ENCODE measurements at places on chromosomes 5 and 9.

- no peak for DNase-seq
Observed at GRCh38 chr5:39020458-39020857, 53.7 kb downstream of the RICTOR start.

- no peak for DNase-seq
Observed at GRCh38 chr9:79644601-79645000, 72.8 kb downstream of the TLE4 start.

- DNase-seq, result no peak
Observed at GRCh38 chr5:134945041-134945440, 22.7 kb upstream of the CATSPER3 start.

DNA sequence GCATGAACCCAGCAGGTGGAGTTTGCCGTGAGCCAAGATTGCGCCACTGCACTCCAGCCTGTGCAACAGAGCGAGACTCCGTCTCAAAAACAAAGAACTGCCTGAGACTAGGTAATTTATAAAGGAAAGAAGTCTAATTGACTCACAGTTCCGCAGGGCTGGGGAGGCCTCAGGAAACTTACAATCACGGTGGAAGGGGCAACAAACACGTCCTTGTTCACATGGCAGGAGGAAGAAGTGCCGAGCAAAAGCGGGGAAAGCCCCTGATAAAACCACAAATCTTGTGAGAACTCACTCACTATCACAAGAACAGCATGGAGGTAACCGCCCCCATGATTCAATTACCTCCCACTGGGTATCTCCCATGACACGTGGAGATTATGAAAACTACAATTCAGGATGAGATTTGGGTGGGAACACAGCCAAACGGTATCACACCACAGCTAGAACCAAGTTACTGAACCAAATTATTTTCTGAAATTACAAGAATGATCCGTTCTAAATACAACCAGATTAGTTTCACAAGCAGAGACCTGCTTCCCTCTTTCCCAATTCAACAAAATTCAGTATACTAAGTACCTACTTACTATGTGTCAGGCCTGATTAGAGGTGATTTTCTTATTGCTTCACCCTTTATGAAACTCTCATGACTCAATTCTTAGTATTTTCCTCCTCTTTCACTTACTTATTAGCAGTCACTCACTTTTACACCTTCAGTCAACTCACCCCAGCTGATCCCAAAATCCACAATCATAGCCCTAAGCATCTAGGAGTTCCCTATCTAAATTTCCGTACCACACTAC, 8.4 kb downstream of the UBTD2 start:
- DNase-seq, result peak; percentile 26

DNA sequence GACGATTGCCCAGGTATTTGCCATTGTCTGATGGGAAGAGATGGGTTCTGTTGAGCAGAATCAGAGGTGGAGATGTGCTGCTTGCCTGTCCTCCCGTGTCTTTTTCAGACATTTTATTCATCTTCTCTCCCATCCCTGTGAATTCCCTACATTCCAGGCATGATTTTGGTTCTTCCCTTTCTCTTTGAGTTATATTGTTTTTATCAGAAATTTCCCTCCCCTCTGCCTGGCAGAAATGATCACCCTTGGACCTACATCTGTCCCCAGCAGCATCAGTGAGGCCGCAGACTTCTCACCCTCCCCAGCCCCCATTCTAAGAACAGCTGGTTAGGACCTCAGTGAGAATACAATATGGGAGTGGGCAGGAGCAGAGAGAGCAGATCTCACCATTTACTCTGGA, 640.2 kb downstream of the CCDC171 start:
- no peak for DNase-seq

GRCh38 chr5:101687349-101687985, 608.6 kb downstream of the SLCO4C1 start:
- no peak for DNase-seq

GRCh38 chr9:71760901-71761300, 7.4 kb downstream of the CEMIP2 start:
- DNase-seq, result no peak

- DNase-seq, result no peak
Observed at GRCh38 chr9:127566351-127567001, 45.6 kb upstream of the STXBP1 start.

- DNase-seq, result no peak
Observed at GRCh38 chr9:76634356-76635054, 129.7 kb upstream of the PCA3 start.

DNA sequence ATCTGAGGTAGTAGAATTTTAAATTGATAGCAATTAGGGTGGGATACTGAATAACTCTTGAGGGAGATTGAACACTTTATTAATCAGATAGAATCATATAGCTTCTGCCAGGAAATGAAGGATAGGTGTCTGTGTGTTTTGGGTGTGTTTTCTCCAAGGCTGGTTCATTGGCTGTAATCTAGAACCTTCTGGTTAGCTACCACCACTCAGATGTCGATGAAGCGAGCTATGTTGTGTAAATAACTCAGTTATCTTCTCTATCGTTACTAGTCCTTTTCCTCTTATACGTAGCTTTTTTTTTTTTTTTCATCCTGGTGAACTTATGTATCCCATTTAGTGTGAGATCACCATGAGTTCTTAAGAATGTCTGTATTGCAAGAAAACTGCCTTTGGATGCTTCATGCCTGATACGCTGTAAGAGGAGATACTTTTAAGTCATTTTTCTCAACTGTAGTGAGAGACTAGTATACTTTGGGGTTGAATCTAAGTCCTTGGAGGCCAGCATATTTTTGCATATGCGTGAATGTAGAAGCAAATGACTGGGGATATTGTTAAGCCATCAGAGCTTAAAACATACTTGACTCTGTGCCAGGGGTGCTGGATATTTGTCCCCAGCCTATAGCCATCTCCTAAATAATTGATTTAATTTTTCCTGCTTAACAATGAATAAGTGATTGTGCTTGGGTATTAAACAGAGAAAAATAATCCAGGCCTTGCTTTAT, 2.1 kb downstream of the TNFAIP8 start:
- no peak for DNase-seq

- DNase-seq, result no peak
Observed at GRCh38 chr9:68876681-68877080, 137.2 kb downstream of the PRKACG start.

GRCh38 chr5:58816181-58816731, 233.4 kb downstream of the RAB3C start:
- DNase-seq, result no peak

DNA sequence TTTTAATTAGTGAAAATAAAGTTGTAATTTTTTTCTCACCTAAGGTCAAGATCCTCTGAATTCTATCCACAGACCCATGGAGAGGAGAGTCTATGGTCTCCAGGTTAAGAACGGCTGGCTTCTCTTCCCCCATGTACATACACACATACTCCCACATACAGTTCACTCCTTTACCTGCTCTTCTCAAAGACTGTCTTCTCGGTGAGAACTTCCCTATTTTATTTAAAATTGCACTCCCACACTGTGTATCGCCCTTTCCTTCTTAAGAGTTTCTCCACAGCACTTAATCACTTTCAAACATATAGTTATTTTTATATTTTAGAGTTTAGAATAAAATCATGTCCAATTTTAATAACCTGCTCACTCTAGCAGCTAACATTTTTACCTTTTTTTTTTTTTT, 3.6 kb upstream of the JADE2 start:
- DNase-seq, result no peak

GRCh38 chr5:175471628-175472027, 6.7 kb upstream of the SFXN1 start:
- no peak for DNase-seq

DNA sequence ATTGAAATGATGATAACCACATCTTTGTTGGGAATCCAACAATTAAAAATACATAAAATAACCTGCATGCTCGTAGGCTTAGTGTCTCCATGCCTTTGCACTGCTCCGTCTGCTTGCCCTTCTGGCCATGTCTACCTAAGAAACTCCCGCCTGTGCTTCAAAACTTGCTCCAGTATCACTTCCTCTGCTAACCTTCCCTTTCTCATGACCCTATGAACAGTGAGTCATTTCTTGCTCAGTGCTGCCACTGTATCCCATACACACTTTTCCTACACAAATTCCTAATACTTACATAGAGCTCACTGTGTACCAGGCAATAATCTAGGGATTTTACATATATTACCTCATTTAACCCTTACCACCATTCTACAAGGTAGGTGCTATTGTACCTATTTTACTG, 33.5 kb downstream of the TMEM245 start:
- no peak for DNase-seq

- DNase-seq, result no peak
Observed at GRCh38 chr9:132780230-132781007, 97.7 kb downstream of the AK8 start.

- no peak for DNase-seq
Observed at GRCh38 chr9:20770947-20771346, 86.9 kb downstream of the FOCAD start.

GRCh38 chr5:61687371-61687770, 355.3 kb downstream of the ZSWIM6 start:
- no peak for DNase-seq

- DNase-seq, result no peak
Observed at GRCh38 chr5:128011339-128011738, 72.2 kb upstream of the SLC12A2 start.

DNA sequence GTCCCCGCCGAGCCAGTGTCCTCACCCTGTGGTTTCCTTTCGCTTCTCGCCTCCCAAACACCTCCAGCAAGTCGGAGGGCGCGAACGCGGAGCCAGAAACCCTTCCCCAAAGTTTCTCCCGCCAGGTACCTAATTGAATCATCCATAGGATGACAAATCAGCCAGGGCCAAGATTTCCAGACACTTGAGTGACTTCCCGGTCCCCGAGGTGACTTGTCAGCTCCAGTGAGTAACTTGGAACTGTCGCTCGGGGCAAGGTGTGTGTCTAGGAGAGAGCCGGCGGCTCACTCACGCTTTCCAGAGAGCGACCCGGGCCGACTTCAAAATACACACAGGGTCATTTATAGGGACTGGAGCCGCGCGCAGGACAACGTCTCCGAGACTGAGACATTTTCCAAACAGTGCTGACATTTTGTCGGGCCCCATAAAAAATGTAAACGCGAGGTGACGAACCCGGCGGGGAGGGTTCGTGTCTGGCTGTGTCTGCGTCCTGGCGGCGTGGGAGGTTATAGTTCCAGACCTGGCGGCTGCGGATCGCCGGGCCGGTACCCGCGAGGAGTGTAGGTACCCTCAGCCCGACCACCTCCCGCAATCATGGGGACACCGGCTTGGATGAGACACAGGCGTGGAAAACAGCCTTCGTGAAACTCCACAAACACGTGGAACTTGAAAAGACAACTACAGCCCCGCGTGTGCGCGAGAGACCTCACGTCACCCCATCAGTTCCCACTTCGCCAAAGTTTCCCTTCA, 1.4 kb downstream of the GLIS3 start:
- no peak for DNase-seq

DNA sequence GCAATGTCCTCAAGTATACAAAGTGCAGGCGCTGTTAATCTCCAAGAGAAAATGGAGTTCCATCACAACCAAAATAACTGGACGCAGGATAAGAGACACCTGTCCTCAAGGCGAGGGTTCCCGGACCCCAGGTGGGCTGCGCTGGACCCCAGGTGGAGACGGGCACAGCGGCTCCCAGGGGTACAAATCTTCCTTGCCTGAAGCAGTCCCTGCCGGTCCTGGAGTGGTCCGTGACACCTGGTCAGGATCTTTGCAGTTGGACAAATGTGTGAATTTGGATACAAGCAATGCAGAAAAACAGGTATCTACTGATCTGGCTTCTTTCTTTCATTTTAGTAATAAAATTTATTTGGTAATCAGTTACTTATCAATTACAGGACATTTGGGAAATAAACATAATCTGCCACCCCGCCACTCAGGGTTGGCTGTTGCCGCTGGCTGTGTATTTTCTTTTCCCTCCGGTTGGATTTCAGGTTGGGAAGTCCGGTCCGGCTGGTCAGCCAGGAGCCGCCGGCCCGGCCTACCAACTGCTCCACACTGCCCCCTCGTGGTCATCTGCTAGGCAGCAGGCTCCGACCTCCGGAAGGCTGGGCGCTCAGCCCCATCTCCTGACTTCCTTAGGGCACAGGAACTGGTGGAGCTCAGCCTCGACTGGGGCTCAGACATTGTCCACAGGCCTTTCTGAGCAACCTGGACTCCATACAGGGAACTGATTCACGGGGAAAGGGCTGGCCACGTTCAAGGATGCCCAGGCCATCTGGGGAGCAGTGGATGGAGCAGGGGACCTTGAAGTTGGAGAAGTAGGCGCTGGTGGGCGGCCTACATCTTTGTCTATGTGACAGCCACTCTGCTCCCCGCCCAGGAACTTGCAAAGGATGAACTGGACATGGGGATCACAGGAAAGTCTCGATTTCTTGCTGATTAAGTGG, 43.4 kb downstream of the NXNL2 start:
- peak; percentile 37 for DNase-seq

DNA sequence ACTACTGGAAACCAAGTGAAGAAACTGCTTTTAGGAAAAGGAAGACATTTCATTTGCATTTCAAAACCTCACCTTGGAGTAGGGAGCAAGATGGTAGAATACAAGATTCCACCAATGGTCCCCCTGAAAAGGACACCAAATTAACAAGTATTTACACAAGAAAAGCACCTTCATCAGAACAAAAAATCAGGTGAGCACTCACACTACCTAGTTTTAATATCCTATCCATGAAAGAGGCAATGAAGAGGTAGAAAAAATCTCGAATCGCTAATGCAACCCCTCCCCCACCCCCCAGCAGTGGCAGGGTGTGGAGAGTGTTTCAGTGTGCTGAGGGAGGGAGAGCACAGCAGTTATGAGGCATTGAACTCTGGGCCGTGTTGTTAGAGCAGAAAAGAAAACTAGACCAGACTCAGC, 1397.0 kb upstream of the C9orf72 start:
- no peak for DNase-seq

DNA sequence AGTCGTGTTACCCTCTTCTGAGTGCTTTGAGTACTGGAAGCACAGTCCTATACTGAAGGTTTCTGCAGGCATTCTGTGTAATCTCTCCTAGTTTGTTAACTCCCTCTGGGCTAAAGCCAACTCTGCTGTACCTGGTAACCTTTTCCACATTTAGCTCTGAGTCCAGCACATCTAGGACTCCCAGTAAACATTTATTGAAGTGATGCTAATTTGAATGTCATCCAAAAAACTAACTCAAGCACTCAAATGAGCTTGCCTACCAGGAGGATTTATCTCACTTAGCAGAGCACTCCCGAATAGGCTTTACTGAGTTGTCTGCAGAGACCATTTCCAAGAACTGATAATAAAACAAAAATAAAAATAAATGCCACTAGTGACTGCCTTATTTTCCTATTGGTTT, 79.5 kb upstream of the NFIB start:
- no peak for DNase-seq

DNA sequence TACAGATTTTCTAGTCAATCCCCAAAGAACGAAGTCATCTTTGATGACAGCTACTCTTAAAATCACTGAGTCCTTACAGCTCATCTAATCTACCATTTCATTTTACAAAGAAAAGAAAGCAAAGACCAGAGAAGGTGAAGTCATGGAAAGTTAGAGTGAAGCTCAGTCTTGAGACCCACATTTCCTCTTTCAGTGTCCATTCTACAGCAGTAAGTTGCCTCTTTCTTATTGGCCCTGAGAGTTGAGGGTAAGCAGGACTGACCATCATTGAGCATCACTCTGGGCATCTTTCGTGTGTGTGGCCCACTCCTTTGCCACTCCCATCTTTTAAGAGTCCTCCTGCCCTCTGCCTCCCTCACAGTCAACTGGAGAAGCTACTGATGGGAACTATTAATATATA, 251.8 kb upstream of the NR4A3 start:
- DNase-seq, result no peak
